Activated CD4-positive, alpha-beta memory T cell treated with anti-CD3 and anti-CD28 coated beads, Interleukin-2, amount 10 ng/mL, durations not matched to agents 7 days and 5 days (primary cell): ENCODE measurements at places on chromosomes 1 and 21. TPM values are rescaled to one million over a fixed set of nuclear protein-coding genes. Genes with fewer than 3 reads are reported as not detected.

The SELENBP1 gene
- total RNA-seq: not detected

The GJA9 gene
- total RNA-seq: not detected

The PGLYRP4 gene
- total RNA-seq: not detected

The KCNJ9 gene
- not detected for total RNA-seq

The MAP1LC3C gene
- total RNA-seq: not detected

The CCT8 gene
- total RNA-seq: 214 TPM

The TDRD10 gene
- not detected for total RNA-seq

- H3K4me1 ChIP-seq: no peaks in the 10 kb centered on the region
- no peak overlapping the region for H3K27ac ChIP-seq
- DNase-seq: no peak
- H3K36me3 ChIP-seq: no peaks in the 10 kb centered on the region
- no peaks in the 10 kb centered on the region for H3K27me3 ChIP-seq
Observed at GRCh38 chr1:215650446-215651149, 83.5 kb downstream of the KCTD3 start.

DNA sequence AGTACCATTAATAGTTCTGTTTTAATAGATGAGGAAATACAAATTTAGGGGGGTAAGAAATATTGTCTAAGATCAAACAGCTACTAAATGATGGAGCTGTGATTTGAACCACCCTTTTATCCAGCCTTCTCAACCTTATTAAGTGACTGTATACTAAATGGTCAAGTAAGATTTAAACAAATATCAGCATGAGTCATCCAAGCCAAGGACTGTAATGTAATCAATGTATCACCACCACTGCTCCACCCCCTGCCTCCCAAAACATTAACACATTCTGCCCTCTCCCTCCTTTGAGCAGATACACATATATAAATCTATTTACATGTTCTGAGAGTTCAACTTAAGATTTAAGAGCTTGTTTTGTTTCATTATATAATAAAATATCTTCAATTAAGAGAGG, 58.9 kb downstream of the LRRC40 start:
- no peak for DNase-seq
- H3K4me1 ChIP-seq: no peaks in the 10 kb centered on the region
- no peaks in the 10 kb centered on the region for H3K27me3 ChIP-seq
- no peak overlapping the region for H3K4me3 ChIP-seq
- peaks cover 10% of the 10 kb centered on the region for H3K36me3 ChIP-seq

DNA sequence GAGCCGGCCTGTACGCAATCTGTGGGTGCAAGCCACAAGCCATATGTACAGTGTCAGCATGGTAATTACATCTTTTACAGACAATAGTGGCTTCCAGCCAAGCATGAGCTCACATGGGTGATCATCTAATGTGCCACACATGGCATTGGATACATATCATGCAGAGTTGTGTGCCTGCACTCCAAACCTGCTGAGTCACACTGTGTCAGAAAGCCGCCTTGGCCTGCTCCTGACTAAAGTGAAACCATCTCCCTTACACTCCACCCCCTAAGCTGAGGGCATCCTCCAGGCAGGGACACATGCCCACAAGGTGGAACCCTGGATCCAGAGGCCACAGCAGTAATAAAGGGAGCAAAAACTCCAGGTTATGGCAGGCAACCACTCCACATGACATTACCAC, 72.5 kb downstream of the KCNT2 start:
- no peaks in the 10 kb centered on the region for H3K36me3 ChIP-seq
- no peak overlapping the region for H3K4me3 ChIP-seq

- no peak overlapping the region for H3K27ac ChIP-seq
- H3K4me3 ChIP-seq: no peak overlapping the region
- no peak for DNase-seq
- no peaks in the 10 kb centered on the region for H3K27me3 ChIP-seq
Observed at GRCh38 chr1:245946905-245947304, 560.2 kb downstream of the SMYD3 start.

DNA sequence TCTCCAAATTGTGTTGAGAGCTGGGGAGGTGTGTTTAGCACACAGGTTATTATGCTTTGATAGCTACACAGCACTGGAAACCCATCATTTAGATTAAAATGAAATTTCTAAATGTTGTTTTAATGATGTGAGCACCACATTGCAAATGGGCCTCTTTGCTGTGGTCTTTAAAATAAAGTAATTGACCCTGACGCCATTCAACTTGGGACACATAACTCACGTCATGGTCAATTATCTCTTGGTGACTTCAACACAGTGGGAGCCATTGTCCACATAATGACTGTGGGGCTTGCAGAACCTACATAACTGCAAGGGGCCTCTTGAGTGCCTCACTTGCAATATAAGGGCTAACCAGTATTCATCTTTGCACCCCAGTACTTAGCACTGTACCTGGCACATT, 280.4 kb downstream of the HLX start:
- H3K27ac ChIP-seq: no peak overlapping the region
- no peaks in the 10 kb centered on the region for H3K36me3 ChIP-seq
- no peak overlapping the region for H3K4me3 ChIP-seq
- H3K27me3 ChIP-seq: no peaks in the 10 kb centered on the region
- DNase-seq: no peak

DNA sequence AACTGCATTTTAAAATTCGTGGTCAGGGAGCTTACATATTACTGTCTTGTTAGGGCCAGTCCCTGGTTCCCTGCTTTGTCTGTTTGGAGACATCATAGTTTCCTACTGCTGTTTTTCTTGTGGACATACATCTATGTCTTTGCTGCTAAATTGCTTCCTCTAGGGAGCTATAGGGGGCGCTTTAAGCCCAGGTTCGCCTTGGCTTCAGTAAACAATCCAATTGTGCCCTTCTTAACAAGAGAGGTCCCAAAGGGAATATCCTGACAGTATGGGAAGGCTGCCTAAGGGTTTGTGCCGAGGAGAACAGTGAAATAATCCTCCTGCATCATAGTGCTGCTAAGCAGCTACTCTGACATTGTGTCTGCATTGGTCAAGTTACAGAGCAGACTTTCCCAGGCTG, 112.5 kb downstream of the USH2A start:
- H3K36me3 ChIP-seq: no peaks in the 10 kb centered on the region
- H3K27me3 ChIP-seq: no peaks in the 10 kb centered on the region
- H3K27ac ChIP-seq: no peak overlapping the region
- no peaks in the 10 kb centered on the region for H3K4me1 ChIP-seq

DNA sequence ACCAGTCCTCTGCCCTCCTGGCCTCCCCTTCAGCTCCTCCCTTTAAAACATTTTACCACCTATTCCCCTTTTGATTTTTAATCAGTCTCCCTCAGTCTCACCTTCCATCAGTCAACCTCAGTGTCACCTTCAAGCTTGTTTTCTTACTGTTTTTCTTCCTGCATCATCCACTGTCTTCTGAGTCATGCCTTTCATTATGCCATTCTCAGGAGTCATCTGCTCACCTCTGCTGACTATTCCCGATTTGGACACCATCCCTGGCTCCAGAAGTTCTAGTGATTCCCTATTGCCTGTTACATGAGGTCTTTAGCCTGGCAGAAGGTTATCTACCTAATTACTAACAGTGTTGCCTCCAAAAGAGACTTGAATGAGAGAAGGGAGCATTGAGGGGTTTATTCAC, 23.9 kb downstream of the NFASC start:
- H3K4me3 ChIP-seq: no peak overlapping the region
- no peak overlapping the region for H3K27ac ChIP-seq
- H3K36me3 ChIP-seq: no peaks in the 10 kb centered on the region
- peaks cover 42% of the 10 kb centered on the region for H3K27me3 ChIP-seq

DNA sequence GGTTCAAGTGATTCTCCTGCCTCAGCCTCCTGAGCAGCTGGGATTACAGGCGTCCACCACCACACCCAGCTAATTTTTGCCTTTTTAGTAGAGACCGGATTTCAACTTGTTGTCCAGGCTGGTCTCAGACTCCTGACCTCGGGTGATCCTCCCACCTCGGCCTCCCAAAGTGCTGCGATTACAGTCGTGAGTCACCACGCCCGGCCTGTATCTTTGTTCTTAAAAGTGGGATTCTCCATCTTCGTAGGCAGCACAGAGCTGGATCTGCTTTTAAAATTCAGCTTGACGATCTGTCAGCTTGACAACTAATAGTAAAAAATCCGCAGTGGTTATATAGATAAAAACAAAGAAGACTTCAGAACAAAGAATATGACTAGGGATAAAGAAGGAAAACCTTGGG, 2.8 kb upstream of the GNG4 start:
- no peak overlapping the region for H3K27ac ChIP-seq
- peaks cover 17% of the 10 kb centered on the region for H3K4me1 ChIP-seq
- no peak overlapping the region for H3K4me3 ChIP-seq

GRCh38 chr1:225883616-225884265, 1.6 kb upstream of the TMEM63A start:
- no peak for DNase-seq
- peaks cover 36% of the 10 kb centered on the region for H3K4me1 ChIP-seq
- peak overlapping the region; percentile 59 for H3K4me3 ChIP-seq
- peak overlapping the region; percentile 72 for H3K27ac ChIP-seq

GRCh38 chr21:37348664-37349063, 17.9 kb upstream of the DYRK1A start:
- no peak overlapping the region for H3K4me3 ChIP-seq
- no peaks in the 10 kb centered on the region for H3K4me1 ChIP-seq
- no peak for DNase-seq

DNA sequence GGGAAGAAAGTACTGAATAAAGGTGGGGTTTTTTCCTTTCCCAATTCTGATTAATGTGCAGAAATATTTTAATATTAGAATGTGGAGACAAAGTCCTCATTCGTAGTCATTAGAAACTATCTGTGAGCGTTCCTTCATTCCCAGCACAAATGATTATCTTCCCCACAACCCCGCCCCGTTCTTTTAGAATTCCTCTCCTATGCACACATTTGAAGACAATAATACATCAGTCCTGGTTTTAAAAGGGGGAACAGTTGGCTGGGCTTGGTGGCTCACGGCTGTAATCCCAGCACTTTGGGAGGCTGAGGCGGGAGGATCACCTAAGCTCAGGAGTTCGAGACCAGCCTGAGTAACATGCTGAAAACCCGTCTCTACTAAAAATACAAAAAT, 876 bp downstream of the ALDH9A1 start:
- no peak for DNase-seq
- H3K4me1 ChIP-seq: peaks cover 35% of the 10 kb centered on the region
- peaks cover 1% of the 10 kb centered on the region for H3K27me3 ChIP-seq
- H3K4me3 ChIP-seq: peak overlapping the region; percentile 97

GRCh38 chr1:239426821-239427475, 40.6 kb downstream of the CHRM3 start:
- H3K27me3 ChIP-seq: no peaks in the 10 kb centered on the region
- H3K27ac ChIP-seq: no peak overlapping the region
- DNase-seq: no peak
- H3K36me3 ChIP-seq: no peaks in the 10 kb centered on the region
- no peak overlapping the region for H3K4me3 ChIP-seq
- H3K4me1 ChIP-seq: no peaks in the 10 kb centered on the region

- H3K4me1 ChIP-seq: no peaks in the 10 kb centered on the region
- H3K4me3 ChIP-seq: no peak overlapping the region
Observed at GRCh38 chr21:32603131-32603530, 9.0 kb downstream of the CFAP298 start.

- no peak overlapping the region for H3K27ac ChIP-seq
- H3K4me1 ChIP-seq: no peaks in the 10 kb centered on the region
- H3K4me3 ChIP-seq: no peak overlapping the region
- no peaks in the 10 kb centered on the region for H3K36me3 ChIP-seq
- no peak for DNase-seq
Observed at GRCh38 chr1:194705123-194705854, 1518.9 kb upstream of the B3GALT2 start.

DNA sequence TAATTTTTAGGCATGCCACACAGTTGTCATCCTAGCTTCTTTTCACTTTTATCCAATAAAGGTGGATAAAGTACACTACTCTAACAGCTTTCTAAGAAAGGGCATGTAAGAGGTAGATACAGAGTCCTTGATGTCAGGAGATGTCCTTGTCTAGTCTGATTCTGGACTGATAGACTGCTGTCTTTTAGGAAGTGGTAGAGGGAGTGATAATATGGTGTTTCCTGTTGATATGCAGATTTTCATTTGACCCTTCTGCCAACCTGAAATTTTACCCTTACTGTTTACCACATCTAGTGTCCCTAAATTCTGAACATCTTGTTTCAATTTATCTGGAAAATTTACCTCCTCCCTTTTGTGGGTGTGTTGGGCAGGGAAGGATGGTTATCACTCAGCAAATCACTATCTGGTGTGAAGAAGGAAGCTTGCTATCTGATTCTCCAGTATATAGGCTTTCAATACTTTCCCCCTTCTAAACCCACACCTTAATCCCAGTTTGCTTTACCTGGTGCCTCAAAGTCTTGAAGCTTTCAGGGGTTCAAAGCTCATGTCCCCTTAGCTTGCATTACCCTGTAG, 354.9 kb upstream of the SNX7 start:
- no peak overlapping the region for H3K4me3 ChIP-seq
- no peaks in the 10 kb centered on the region for H3K36me3 ChIP-seq
- H3K4me1 ChIP-seq: peaks cover 7% of the 10 kb centered on the region
- DNase-seq: no peak
- no peak overlapping the region for H3K27ac ChIP-seq
- peaks cover 3% of the 10 kb centered on the region for H3K27me3 ChIP-seq

- H3K36me3 ChIP-seq: no peaks in the 10 kb centered on the region
- no peaks in the 10 kb centered on the region for H3K4me1 ChIP-seq
- no peak for DNase-seq
- H3K27ac ChIP-seq: no peak overlapping the region
- H3K27me3 ChIP-seq: peaks cover 7% of the 10 kb centered on the region
Observed at GRCh38 chr1:53625766-53626520, 113.0 kb downstream of the GLIS1 start.

GRCh38 chr1:175287377-175287776, 94.8 kb upstream of the KIAA0040 start:
- peak; percentile 17 for DNase-seq
- no peak overlapping the region for H3K4me3 ChIP-seq
- H3K4me1 ChIP-seq: peaks cover 9% of the 10 kb centered on the region
- peaks cover 7% of the 10 kb centered on the region for H3K27me3 ChIP-seq
- no peak overlapping the region for H3K27ac ChIP-seq

GRCh38 chr1:51697166-51697565, 80.3 kb downstream of the OSBPL9 start:
- H3K36me3 ChIP-seq: no peaks in the 10 kb centered on the region
- DNase-seq: no peak
- no peaks in the 10 kb centered on the region for H3K27me3 ChIP-seq

GRCh38 chr1:88685259-88685620, 1.2 kb downstream of the PKN2 start:
- no peaks in the 10 kb centered on the region for H3K27me3 ChIP-seq
- H3K27ac ChIP-seq: peak overlapping the region; percentile 93
- peaks cover 7% of the 10 kb centered on the region for H3K36me3 ChIP-seq
- peak overlapping the region; percentile 99 for H3K4me3 ChIP-seq

DNA sequence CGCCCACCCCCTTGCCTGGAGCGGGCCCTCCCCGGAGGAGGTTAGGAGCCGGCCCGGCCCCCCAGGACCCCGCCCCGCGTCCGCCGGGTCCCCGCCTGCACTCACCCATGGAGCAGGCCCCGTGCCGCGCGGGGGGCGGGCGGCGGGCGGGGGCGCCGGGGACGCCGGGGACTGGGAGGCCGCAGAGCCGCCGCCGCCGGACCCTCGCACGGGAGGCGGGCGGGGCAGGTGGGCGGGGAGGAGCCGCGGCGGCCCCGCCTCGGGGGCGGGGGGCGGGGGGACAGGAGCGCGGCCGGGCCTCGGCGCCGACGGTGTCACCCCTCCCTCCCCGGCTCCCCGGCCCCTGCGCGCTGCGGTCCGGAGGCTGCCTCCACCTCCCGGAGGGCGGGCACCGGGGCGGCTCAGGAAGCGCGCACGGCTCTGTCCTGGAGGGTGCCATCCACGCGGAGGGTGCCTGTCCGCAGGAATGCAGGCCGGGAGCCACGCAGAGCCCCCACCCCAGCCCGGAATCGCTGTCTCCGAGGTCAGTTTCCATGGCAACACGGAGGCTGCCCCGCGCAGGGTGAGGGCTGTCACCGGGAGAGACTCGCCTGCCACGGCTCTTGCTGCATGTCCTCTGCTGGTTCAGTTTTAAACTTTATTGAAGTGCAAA, 5.9 kb upstream of the PLEKHG5 start:
- H3K27ac ChIP-seq: no peak overlapping the region
- H3K27me3 ChIP-seq: peaks cover 22% of the 10 kb centered on the region
- H3K4me3 ChIP-seq: peak overlapping the region; percentile 38
- peaks cover 12% of the 10 kb centered on the region for H3K4me1 ChIP-seq
- peak; percentile 49 for DNase-seq
